GM18507 (cell line): ENCODE measurements at places on chromosomes 1 and 21.

DNA sequence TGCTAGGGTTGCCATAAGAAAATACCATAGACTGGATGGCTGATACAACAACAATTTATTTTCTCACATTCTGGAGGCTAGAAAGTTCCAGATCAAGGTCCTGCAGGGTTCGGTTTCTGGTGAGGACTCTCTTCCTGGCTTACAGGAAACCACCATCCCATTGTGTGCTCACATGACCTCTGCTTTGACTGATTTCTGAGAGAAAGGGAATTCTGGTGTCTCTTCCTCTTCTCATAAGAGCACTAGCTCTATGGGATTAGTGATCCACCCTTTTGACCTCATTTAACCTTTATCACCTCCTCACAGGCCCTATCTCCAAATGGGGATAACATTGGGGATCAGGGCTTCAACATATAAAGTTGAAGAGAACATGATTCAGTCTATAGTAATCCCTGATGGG, 47.5 kb downstream of the MRPL39 start:
- DNase-seq, result no peak

DNA sequence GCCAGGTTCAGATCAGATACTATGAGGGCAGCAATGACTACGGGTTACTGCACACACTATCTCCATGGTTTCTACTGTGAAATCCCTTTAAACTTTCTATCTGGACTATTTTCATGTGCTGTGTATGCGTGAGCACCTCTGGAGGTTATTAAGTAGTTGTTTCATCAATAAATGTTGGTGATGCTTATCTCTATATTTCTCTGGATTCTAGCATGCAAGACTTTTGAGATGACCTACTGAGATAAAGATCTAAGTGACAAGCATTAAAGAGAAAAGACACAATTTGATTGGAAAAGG, 194.0 kb downstream of the NRIP1 start:
- no peak for DNase-seq

DNA sequence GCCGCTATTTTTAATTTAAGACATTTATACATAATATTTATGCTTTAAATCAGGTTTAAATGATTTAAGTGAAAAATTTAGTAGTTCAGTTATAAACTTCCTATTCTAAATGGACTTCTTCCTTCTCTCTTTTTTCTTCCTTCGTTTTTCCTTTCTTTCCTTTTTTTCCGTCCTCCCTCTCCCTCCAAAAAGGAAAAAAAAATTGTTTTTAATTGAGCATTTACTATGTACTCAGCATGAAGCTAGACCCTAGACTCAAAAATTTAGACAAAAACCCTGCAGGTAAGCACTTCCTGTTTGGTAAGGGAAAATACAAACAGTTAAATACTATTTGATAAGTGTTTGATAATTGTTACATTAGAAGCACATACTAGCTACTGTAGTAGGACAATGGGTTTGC, 2.6 kb upstream of the TM2D1 start:
- DNase-seq, result no peak

DNA sequence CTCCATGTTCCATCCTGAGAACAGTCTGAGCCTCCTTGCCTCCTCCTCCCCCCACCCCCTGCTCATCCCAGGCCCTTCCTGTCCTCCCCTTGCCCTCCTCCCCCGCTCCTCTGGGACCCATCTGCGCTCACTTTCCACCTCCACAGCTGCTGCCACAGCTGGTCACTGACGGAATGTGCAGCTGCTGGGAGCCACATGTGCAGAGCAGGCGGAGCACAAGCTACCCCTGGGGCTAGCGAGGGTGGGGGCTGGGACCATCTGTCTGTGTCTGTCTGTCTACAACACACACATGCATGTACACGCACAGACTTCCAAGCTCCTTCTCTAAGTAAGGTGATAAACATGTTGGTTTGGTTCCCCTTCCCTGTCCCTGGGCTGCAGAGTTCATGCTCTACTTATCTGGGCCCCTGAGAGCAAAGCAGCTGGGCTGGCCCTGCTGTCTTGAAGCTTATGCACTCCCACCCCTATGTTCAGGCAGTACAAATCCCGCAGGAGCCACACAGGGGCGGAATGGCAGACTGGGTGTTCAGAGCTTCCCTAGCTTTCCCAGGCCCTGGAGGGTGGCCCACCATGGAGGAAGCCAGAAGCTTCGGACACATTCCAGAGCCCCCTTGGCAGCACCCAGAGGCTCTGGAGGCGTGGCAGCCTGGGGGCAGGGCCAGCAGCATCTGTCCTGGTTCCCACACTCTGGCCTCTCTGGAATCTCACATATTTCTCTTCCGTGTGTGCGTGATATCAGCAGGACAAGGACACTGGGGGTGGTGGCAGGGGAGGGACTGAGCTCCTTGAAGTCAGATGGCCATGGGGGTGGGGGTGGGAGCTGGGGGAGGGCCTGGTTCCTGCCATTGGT, 7.0 kb upstream of the HEYL start:
- no peak for DNase-seq

DNA sequence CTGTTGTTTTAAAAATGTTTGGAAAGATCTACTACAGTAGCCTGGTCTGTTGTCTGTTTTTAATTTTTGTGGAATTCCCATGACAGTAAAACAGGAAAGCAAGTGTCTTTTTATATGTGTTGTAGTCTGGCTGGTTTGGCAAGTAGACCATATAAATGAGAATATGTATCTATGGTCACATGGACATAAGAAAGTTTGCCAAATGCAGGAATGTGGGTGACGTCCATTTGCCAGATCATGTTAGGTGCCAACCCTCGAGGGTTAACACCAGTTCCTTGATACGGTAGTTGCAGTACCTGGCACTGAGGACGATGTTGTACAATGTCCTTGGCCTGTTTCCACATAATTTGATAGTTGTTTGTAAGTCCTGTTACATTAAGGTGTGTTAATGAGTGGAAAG, 6.2 kb downstream of the DAP3 start:
- DNase-seq, result no peak

GRCh38 chr1:242535986-242536385, 11.5 kb upstream of the PLD5 start:
- no peak for DNase-seq

DNA sequence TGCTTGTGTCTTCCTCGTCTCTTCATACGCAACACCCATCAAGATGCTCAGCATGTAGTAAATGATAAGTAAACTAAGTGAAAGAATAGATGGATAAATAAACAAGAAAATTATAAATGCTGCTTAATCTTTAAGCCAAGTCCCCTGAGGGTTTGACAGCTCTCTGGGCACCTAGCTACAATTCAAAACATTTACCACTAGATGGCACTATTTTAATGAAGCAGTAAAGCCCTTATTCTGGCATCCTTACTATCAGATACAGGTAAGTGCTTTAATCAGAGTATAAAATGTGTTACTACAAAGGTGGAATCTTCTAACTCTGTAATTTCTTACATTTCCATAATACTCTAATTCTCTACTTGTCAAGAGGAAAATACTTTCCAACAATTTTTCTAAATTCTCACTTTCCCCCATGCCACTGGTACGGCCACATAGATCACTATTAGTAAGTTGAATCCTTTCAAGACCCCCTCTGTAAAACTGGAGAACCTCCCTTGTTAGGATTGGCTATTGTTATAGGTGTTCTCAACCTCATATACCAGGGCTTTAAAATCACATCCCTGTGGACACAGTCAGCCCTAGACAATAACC, 137.8 kb downstream of the BARHL2 start:
- DNase-seq, result peak; percentile 3

- DNase-seq, result no peak
Observed at GRCh38 chr1:42767510-42768000, 506 bp downstream of the C1orf50 start.

DNA sequence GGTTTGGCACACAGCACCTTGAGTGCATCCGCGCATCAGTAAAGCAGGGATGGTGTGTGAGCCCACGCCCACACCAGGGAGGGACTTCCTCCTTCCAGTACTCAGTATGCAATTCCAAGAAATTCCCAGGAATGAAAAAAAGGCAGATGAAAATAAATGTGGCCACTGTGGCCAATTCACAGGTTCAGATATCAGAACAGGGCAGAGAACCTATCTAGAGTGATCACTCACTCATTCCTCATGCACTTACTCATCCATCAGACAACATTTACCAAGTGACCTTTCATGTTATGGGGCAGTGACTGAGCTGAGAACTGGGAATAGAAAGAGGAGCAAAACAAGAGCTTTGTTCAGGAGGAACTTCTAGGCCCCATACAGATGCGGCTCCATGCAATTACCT, 113.7 kb downstream of the ZSCAN20 start:
- DNase-seq, result no peak

GRCh38 chr1:154818911-154819310, 51.2 kb downstream of the KCNN3 start:
- no peak for DNase-seq

DNA sequence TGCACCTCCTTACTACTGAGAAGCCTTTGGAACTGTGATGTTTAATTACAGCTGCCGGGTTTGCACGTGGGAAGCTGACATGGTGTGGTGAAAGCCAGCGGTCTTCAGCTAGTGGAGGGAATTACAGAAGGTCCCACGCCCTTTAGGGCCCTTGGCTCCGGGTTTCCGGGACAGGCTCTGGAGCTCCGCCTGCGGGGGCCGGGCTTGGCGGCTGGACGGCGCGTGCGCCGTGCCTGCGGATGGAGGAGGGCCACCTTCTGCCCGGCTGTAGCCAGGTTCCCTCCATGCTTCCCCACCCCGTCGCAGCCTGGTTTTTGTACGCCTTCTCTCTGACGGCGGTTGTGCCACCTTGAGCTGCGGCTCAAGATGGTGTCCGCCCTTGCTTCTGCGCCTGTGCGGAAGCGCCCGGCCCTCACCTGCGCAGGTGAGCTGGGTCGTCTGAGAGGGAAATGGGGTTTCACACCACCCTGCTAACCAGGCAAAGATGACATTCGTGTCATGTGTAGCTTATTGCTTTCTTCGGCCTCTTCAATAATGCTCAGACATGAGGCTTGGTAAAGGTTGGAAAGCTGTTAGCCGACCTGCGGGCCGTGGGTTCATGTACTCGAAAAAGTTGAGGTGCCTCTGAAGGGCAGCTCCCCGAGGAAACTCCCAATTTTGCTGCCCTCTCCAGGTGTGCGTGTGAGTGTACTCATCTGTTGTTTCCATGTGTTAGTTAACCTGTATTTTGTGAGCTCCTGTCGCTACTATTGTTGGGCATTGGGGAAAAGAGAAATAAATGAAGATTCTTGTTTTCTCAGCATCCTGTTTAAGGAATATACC, 36.6 kb upstream of the OPRD1 start:
- peak; percentile 48 for DNase-seq

DNA sequence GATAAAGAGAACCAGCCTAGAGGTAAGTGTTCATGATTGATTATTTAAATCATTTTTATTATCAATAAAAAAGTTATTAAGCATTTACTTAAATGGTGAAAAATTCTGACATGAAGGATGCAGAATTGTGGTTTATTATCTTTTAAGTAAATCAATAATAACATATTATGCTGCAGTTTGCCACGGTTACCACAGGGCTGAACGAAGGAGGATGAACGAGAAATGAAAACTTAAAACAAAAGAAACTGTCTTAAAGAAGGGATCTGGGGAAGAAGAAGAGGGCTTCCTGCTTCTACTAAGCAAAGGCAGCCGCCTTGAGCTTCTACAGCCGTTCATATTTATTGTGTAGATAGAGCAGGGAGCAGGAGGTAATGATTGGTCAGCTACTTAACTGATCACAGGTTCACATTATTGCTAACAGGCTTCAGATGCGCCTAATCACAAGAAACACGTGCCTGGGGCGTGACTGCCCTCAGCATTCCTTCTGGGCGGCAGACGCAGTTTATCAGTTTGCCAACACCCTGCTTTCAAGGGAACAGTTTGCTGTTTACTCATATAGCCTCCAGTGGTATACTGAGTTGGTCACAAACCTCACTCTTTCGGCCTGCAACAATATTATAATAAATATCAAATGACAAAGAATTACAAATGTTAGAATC, 5.8 kb upstream of the FNBP1L start:
- DNase-seq, result no peak

DNA sequence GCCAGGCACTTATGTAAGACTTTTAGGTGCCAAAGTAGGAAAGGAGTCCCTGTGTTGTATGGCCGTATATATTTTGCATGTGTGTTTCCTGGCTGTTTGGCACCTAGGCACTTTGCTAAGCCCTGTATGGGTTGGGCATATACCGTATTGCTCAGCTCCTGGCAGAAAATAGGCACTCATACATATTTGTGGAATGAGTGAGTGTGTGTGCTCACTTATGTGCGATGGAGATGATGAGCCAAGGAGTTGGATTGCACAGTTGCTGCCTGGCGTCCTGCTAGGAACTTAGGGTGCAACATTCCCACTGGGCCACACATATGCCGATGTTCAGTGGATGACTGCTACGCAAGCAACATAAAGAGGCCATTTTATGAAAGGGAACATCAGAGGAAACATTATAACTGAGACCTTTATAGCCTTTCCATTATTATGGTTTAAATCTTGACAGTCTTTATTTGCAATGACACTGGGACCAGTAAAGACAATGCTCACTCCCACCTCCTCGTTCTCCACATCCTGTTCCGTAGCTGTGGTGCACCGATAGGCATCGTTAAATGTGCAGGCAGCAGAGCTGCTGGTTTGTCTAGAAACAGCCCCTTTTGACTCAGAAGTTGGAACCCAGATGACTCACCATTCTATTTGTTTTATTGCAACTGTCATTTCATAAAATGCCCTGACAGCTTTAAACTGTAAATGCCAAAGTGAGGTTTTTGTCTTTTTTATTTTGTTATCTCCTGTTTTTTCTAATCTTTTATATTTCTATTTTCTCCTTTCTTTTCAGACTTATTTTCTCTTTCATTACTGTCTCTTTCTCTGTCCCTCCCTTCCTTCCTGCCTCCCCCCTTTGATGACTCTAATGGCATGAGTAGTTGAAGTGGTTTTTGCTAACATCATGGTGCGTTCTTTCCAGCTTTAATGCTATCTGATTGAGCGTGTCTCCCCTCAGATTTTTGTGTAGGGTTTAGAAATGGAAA, 36.1 kb downstream of the PEX14 start:
- peak; percentile 68 for DNase-seq

DNA sequence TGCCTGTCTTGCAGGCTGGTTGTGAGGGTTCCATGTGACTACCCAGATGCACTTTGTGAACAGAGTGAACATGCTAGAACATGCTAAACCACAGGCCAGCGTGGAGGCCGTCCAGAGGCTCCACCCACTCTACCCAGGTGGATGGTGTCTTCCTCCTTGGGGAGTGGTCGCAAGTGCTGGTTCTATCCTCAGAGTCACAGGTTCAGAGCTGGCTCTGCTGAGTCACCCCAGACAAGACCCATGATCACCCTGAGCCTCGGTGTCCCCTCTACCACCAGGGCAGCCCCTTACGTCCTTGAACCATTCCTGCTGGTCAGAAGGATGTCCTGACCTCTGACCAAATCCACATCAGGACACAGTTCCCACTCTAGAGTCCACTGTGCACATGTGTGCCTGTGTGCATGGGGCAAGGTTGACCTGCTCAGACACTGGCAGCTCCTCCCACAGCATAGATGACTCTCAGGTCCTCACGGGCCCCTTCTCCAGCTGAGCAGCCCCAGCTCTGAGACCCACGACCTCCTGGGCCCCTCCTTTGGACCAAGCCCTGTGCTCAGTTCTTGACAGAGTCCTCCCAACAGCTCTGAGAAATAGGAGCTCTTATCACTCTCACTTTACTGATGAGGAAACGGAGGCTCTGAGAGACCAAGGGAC, 391.8 kb downstream of the MATN1 start:
- no peak for DNase-seq

DNA sequence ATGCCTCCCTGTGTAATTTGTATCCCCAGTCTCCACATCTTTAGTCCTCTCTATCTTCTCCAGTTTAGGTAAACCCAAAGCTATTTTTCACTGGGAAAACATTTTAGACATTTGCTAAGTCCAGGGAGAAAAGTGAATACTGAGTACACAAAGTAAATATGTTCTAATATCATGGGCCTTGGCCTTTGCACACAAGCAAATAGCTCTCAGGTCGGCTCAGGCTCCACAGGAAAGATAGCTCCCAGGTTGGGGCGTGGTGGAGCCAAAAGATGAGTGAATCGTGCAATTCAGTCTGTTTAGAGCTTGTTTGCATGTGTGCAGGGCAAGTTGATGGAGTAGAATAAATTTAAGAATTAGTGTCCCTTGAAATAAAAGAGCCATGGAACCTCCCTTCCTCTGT, 7.9 kb downstream of the RGSL1 start:
- DNase-seq, result no peak
